CD4-positive, alpha-beta T cell (primary cell): ENCODE measurements at places on chromosomes 3 and 15.

- no peak for DNase-seq
Measured at GRCh38 chr15:39040861-39041260, 476.2 kb upstream of the RASGRP1 start.

DNA sequence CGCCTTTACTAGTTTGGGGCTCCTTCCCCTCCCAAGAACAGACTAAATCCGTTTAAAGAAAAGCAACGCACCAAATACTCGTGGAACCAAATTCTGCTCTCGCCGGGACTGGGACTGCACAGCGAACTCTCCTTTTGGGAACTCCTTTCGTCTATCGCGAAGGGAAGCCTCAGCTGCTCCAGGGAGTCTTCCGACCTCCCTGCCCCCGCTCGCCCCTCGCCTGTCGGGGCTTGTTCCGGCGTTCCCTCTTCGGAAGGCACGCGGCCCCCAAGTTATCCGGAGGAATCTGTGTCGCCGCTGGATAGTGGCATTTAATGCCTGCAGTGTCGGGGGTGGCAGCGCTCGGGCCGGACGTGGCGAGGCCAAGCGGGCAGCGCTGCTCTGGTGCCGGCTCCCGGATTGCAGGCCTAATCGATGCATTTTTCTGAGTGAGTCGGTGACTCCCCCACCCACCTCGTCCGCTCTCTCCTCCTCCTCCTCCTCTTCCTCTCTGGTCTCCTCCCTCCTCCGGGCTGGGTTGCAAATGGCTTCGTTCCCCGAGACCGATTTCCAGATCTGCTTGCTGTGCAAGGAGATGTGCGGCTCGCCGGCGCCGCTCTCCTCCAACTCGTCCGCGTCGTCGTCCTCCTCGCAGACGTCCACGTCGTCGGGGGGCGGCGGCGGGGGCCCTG lies at the start of gene TRIM71:
Gene TRIM71, plus strand, starts transcription at position 440 of the 671 bp plus-strand sequence. Its CDS starts 84 bp downstream, at position 524.
- no peak for DNase-seq

DNA sequence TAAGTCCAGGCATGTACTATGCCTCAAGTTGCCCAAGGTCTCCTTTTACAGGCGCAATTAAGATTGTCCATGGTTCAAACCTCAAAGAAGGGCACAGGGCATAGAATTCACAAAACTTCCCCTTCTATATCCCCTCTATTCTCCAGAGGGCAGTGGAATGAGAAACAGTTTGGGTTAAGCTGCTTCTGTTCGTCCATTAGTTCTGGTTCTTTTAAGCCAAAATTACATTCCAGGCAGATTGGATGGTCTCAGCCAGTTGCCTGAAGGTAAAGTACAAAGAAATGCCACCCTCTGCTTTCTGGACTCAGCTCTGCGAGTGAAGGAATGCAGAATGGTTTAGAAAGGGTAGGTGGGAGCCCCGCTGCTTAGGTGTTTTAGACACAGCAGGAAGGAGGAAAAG lies 200.7 kb downstream of the GREM1 start:
- DNase-seq: no peak

DNA sequence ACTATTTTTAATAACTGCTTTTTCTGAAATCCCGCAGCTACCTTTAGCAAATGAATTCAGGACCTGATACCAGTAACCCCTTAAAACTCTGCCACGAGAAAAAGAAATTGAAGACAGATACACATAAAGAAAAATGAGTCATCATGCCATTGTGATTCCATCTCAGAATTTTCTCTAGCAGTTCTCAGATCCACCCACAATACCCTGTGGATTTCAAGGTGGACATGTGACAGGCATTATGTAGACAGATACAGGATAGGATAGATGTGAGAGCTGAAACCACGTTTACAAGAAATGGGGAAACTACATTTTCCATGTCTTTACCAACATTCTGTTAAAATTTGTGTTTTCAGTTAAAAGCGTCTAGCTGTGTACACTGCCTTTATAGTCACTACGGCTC lies 291.9 kb upstream of the NR2F2 start:
- DNase-seq: no peak

GRCh38 chr3:177589911-177590381 lies 392.7 kb upstream of the TBL1XR1 start:
- DNase-seq: no peak

DNA sequence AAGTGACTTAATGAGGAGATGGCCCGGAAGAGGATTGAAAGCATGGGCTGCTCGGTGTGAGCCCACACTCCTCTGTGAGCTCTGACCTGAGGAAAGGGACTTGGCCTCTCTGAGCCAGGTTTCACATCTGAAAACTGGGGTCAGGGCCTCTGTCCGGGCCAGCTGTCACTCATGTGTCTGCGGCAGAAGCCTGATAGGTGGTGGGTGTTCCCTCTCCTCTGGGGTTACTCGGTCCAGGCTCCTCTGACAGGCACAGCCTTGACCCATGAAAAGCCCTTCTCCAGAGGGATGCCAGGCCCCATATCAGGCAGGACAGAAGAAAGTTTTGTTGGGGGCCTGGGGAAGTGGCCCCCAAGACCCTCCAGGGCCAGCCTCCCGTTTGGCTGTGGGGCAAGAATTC lies 131.4 kb downstream of the CHSY1 start:
- no peak for DNase-seq
